ENCODE measurements at places on chromosomes 3 and 15. TPM values are rescaled to one million over a fixed set of nuclear protein-coding genes. Genes with fewer than 3 reads are reported as not detected.

GRCh38 chr15:52318729-52319500 lies 23.3 kb upstream of the MYO5C start:
- no peak overlapping the region for H3K4me3 ChIP-seq
- H3K27me3 ChIP-seq, result no peaks in the 10 kb centered on the region
- no peak overlapping the region for H3K27ac ChIP-seq
- DNase-seq, result no peak

- DNase-seq, result no peak
- no peaks in the 10 kb centered on the region for H3K27me3 ChIP-seq
- H3K36me3 ChIP-seq, result no peaks in the 10 kb centered on the region
- H3K4me1 ChIP-seq, result no peaks in the 10 kb centered on the region
- H3K4me3 ChIP-seq, result no peak overlapping the region
- H3K27ac ChIP-seq, result no peak overlapping the region
Measured at GRCh38 chr15:69170597-69170996, 10.2 kb downstream of the GLCE start.

DNA sequence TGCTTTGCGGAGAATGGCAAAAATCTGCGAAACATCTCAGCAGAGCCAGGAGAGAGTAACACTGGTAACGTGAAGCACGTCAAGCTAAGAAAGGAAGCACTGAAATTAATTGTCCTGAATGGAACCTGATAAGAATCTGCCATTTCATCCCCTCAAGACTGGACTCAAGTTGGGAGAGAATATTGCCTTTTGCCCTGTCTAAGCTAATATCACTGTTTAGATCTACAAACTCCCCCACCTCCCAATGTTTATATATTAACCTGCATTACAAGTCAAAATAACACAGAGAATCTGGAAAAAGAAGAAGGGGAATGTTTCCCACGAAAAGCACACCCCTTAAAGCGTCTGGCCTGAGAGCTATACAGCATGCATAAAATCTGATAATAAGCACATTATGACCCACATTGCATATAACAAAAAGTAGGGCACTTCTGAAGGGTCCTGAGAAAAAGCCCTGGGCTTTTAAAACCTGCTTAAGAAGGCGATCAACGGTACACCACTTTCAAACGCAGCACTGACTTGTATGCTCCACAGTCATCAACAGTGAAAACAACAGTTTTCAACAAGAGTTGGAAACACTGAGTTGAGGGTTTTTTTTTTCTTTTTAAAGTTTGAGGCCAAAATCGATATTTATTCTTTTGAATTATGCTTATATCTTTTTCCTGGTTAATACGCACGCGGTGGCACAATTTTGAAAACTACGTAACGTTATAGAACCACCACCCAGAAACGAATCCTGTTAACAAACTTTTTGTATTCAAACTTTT lies 1.4 kb upstream of the KAT2B start:
- H3K4me1 ChIP-seq, result no peaks in the 10 kb centered on the region
- peak overlapping the region; percentile 81 for H3K4me3 ChIP-seq
- peak overlapping the region; percentile 99 for H3K27ac ChIP-seq

DNA sequence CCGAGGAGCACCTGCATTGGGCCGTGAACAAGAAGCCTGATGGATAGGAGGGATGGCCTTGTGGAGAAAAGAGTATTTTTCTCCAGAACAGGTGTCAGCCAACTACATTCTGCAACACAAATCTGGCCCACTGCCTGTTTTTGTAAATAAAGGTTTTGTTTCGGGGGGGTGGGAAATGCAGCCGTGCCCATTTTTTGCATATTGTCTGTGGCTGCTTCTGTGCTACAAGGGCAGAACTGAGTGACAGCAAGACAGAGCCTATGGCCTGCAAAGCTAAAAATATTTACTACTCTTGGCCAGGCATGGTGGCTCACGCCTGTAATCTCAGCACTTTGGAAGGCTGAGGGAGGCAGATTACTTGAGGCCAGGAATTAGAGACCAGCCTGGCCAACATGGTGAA lies 95.9 kb upstream of the AKAP13 start:
- no peaks in the 10 kb centered on the region for H3K36me3 ChIP-seq
- H3K27ac ChIP-seq, result no peak overlapping the region
- H3K27me3 ChIP-seq, result no peaks in the 10 kb centered on the region
- no peaks in the 10 kb centered on the region for H3K4me1 ChIP-seq
- no peak for DNase-seq

GRCh38 chr15:64163659-64164362 lies 989 bp upstream of the PPIB start:
- H3K27me3 ChIP-seq, result no peaks in the 10 kb centered on the region
- DNase-seq, result no peak
- peak overlapping the region; percentile 84 for H3K27ac ChIP-seq
- peak overlapping the region; percentile 19 for H3K4me3 ChIP-seq

DNA sequence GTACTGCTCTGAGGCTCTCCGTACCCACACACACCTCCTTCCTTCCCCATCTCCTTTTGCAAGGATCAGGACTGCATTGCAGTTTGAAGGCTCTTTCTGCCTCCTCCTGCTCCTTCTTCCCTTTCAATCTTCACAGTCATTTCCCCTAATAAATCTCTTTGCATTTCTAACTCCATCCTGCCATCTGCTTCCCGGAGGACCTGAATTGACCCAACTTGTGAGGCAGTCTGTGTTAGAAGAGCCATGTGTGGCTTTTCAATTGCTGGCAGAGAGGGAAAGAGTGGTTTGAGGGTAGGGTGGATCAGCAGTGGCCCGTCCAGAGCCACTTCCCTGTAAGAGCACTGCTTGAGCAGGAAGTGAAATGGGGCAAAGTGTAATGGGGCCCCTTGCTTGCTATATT lies 35.8 kb downstream of the ANAPC13 start:
- no peak overlapping the region for H3K27ac ChIP-seq
- H3K27me3 ChIP-seq, result no peaks in the 10 kb centered on the region

DNA sequence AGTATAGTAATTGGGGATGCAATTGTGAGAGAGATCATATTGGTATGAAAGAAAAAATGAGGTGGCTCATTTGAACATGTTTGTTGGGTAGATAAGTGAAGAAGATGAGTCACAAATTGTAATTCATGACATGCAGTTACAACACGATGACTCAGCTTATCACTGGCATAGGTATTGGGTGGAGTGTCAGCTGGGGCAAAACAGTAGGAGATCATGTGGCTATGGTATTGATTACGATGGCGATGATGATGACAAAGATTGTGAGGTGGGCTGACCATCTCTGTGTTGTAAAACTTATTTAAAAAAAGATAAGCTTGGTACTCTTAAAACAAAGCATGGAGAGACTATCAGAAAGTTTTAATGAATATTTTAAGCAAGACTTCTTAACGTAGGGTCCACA lies 11.6 kb upstream of the DPH6 start:
- no peaks in the 10 kb centered on the region for H3K4me1 ChIP-seq
- H3K27ac ChIP-seq, result no peak overlapping the region
- no peak for DNase-seq
- no peaks in the 10 kb centered on the region for H3K27me3 ChIP-seq
- H3K4me3 ChIP-seq, result no peak overlapping the region

- no peak for DNase-seq
- H3K27ac ChIP-seq, result no peak overlapping the region
- H3K36me3 ChIP-seq, result no peaks in the 10 kb centered on the region
Measured at GRCh38 chr3:173889596-173889995, 492.1 kb downstream of the NLGN1 start.

- H3K4me1 ChIP-seq, result no peaks in the 10 kb centered on the region
- H3K4me3 ChIP-seq, result no peak overlapping the region
- H3K27me3 ChIP-seq, result no peaks in the 10 kb centered on the region
- no peak overlapping the region for H3K27ac ChIP-seq
- no peak for DNase-seq
- no peaks in the 10 kb centered on the region for H3K36me3 ChIP-seq
Measured at GRCh38 chr3:54968546-54969172, 40.8 kb upstream of the LRTM1 start.

GRCh38 chr3:50068134-50068533 lies 20.6 kb upstream of the RBM5 start:
- H3K27me3 ChIP-seq, result no peaks in the 10 kb centered on the region
- H3K4me3 ChIP-seq, result no peak overlapping the region
- no peak for DNase-seq
- no peaks in the 10 kb centered on the region for H3K4me1 ChIP-seq
- H3K36me3 ChIP-seq, result no peaks in the 10 kb centered on the region
- no peak overlapping the region for H3K27ac ChIP-seq

GRCh38 chr15:73578026-73578425 lies 55.2 kb downstream of the NPTN start:
- H3K27me3 ChIP-seq, result no peaks in the 10 kb centered on the region
- H3K36me3 ChIP-seq, result no peaks in the 10 kb centered on the region

DNA sequence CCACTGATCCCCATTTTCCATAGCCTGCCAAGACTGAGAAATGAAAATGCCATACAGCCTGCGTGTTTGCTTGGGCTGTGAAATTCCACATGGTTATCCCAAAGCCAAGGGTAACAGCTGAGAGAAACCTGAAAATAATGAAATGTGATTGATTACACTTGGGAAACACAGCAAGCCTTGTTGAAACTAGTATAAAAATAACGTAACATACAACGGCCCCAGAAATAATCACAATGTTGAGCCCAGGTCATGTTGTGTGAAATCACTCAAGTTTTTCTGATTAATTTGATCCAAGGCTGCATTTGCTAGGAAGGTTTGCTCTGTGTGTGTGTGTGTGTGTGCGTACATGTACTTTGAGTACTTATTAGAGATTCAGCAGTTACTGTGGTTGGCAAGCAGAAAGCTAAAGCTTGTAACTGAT lies 269.0 kb downstream of the OXSM start:
- DNase-seq, result no peak
- H3K27ac ChIP-seq, result no peak overlapping the region
- no peaks in the 10 kb centered on the region for H3K36me3 ChIP-seq
- H3K27me3 ChIP-seq, result no peaks in the 10 kb centered on the region

ELL3 gene
- total RNA-seq, result not detected

GOLGA6A gene
- total RNA-seq, result not detected
